CD4-positive, alpha-beta T cell treated with Interleukin-12 subunit alpha and Interleukin-12 subunit beta, for 1 hour (primary cell): ENCODE measurements at places on chromosomes 2 and 18.

GRCh38 chr2:68031542-68032160, 31.2 kb downstream of the C1D start:
- peak; percentile 41 for DNase-seq

DNA sequence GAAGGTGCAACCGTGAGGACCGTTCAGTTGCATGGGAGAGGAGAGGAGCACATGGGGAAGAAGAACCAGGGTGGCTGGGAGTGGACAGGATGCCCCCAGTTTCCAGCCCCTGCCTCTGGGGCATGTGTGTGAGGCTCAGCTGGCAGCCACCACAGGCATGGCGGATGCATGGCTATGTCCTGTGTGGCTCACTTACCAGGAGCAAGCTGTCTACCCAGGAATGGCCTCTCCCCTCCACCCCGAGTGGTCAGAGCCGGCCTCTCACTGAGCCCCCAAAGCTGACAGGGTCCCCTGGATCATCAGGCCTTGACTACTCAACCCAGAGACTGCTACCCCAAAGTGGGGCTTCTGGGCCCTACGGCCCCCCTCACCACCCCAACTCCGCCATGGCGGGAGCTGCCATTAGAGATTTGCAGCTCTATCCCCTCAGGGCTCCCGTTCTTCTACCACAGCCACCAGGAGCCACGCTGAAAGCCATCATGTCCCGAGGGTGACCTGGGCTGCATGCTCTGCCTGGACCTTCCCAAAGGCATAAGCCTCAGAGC, 65.3 kb downstream of the RHOB start:
- no peak for DNase-seq

- DNase-seq: no peak
Observed at GRCh38 chr2:12007282-12007681, 260.9 kb downstream of the LPIN1 start.

- DNase-seq: no peak
Observed at GRCh38 chr18:8468921-8469335, 140.3 kb upstream of the RAB12 start.

DNA sequence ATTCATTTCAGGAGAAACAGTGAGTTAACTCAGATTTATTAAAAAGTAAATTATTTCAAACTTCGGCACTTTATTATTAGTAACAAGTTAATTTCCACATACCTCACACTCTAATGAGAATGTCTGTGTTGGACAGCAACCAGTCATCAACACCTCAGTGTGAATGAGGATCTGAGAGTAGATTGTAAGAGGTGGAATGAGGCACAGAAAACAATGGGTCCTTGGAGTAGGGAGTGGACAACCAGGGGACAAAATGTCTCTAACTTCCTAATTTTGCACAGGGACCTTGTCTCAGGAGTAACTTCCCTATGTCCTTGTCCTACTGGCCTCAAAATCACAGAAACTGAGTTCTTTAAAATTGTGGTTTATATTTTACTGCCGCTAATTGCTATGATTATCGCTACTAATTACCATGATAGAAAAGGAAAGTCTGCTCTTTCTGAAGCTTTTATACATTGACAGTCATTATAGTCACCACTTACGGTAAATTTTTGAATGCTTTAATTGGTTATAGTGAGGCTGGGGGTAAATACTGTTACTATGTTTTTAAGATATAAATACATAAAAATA, 82.2 kb upstream of the LRPPRC start:
- no peak for DNase-seq

DNA sequence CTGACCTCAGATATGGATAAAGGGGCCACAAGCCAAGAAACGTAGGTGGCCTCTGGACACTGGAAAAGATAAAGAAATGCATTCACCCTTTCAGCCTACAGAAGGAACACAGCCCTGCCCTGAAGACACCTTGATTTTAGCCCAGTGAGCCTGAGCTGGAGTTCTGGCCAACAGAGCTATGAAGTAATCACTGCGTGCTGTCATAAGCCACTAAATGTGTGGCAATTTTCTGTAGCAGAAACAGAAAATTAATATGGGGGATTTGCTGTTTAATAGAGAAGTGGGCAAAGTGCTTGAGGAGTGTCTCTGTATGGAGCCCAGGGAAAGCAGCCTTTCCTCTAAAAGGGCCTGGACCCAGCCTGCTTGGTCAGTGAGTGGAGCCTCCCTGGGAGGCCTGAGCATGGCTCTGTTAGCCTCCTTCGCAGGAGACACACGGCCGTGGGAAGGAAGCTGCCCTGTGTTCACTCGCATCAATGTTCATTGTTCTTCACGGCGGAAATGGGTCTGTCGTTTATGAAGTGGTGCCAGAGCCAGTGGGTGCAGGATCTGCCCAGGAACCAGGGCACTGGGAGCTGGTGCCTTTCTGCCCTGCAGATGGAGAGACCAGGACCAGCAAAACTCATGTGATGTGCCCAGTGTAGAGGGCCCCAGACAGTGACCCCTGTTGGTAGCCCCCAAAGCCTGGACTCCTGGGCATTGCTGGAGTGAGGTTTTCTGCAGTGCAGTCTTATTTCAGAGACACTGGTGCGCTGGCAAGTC, 268.9 kb downstream of the NDUFA10 start:
- DNase-seq: no peak

GRCh38 chr2:173797586-173798263, 167.4 kb downstream of the SP3 start:
- no peak for DNase-seq

DNA sequence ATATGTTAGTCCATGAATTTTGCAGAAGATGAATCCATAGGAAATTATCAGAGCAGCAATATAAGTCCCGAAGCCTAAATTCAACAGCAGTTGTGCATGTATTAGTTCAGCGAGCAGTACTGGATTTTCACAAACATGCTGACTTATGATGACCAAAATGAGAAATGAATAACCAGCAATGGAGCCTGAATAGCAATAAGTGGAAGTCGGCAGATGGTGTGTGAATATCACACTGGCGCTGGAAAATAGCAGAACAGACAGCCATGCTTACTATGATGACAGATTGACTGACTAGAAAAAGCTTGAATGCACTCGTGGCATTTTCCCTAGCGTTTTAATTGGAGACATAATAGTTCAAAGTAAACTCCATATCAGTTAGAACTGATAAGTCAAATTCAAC, 1114.5 kb downstream of the DSC3 start:
- DNase-seq: no peak

GRCh38 chr18:56568986-56569385, 69.4 kb downstream of the TXNL1 start:
- DNase-seq: no peak

- no peak for DNase-seq
Observed at GRCh38 chr2:28587526-28588291, 91.8 kb downstream of the PLB1 start.

GRCh38 chr2:111627256-111627655, 256.7 kb downstream of the ANAPC1 start:
- DNase-seq: no peak

DNA sequence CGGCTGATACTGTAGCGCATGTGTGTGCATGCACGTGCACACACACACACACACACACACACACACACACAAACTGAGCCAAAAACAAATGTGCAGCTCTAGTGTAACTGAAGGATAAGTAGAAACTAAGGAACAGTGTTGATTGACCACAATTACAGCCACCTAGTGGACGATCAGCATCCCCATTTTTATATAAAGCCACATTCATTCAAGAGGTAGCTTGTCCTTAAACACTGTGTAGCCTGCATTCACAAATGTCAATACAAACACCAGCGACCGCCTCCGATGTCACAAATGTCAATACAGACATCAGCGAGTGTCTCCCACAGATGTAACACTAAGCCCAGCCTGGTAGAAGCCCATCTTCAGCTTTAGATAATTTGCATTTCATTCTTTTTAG, 167.4 kb downstream of the PTGR3 start:
- DNase-seq: peak; percentile 4

GRCh38 chr2:223782629-223783028, 54.8 kb downstream of the AP1S3 start:
- no peak for DNase-seq

DNA sequence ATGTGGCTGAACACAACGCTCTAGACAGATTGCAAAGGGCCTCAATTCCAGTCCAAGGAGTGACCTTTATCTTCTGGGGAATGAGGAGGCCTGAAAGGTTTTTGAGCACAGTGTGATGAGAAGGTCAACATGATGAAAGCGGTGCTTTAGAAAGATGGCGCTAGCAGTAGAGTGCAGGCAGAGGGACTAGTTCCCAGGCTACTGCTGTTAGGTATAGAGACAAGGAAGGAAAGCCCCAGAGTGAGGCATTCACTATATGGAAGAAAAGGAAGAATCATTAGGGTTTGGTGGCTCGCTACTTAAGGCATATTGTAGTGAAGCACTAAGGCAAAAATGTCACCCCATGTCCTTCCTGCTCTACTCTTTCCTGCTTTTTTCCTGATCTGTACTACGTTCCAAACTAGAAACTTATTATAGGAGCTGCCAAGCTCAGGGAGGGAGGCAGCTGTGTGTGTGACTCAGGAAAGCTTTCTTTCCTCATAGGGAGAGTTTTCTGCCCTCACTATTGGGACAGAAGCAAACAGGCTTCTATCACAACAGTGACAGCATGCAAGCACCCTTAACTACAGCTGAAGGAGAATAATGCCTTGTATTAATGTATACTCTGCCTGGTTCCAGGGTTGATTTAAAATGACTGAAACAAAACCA, 160.8 kb upstream of the CAVIN2 start:
- no peak for DNase-seq

DNA sequence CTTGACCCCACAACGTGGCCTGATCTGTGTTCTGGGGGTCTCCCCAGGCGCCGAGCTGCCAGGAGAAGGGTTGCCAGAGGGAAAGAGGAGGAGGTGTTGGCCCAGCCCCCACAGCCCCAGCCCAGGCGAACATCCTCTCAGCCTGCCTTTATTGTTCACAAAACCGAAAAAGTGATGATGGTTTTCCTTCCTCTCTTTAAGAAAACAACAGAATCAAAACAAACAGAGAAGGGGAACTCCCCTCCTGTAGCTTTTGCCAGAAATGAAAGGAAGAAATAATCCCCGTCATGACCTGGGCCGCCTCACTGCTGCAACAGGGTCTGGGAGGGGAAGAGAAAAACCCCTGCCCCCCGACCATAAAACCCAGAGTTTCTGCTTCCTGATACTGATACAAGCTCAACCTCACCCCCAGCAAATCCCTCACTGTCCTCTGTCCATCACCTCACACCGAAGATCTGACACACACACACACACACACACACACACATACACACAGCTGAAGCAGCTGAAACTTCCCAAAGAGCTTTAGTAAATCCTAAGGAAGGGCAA, 52.0 kb downstream of the ZFP36L2 start:
- DNase-seq: peak; percentile 90

DNA sequence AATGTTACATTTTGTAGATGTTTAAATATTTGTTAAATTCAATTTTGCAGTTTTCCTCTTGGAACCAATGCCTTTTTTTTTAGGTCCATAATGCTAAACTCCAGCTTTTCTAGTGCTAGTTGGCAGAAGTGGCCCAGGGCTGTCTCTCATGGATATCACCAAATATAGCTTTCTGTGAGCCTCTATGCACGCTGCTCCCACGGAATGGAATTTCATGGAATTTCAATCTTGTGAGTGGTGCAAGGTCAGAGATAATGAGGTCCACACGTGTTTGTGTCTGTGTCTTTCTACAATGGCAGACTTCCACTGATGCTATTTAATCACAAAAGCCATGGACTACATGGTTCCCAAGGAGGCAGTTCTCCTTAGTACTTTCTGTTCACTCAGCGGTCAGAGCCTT, 191.5 kb upstream of the PARD3B start:
- no peak for DNase-seq
